ENCODE measurements at places on chromosomes 13 and 19. TPM values are rescaled to one million over a fixed set of nuclear protein-coding genes. Genes with fewer than 3 reads are reported as not detected.

Gene TNFSF13B
- 12.2 TPM for total RNA-seq

Gene CCDC70
- total RNA-seq: not detected

Gene HIPK4
- 0.64 TPM for total RNA-seq

- DNase-seq: no peak
Measured at GRCh38 chr19:3773814-3774515, 1.9 kb upstream of the RAX2 start.

GRCh38 chr13:101946401-101946800 lies 455.4 kb downstream of the FGF14 start:
- no peak for DNase-seq

DNA sequence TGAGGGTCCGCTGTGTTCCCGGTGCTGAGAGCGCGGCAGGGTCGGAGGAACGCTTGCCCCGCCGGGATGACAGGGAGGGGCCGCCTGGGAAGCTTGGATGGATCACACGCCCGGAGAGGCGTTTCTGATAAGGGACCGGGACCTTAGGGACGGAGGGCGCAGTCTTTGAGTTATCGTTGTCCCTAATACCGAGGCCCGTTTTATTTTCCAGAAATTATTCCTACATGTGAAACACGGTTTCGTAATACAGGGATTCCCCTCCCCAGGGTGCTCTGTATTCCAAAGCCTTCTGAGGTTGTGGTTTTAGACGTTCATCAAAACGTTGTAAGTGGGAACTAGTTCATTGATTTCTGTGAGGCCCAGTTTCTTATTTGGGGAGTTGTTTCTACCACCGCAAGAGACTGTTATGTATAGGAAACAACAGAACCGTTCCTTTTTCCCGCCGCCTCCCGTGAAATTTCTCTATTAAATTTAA lies 752 bp downstream of the PDCD5 start:
- no peak for DNase-seq

GRCh38 chr19:15300533-15301197 lies 31.7 kb downstream of the BRD4 start:
- DNase-seq: no peak

DNA sequence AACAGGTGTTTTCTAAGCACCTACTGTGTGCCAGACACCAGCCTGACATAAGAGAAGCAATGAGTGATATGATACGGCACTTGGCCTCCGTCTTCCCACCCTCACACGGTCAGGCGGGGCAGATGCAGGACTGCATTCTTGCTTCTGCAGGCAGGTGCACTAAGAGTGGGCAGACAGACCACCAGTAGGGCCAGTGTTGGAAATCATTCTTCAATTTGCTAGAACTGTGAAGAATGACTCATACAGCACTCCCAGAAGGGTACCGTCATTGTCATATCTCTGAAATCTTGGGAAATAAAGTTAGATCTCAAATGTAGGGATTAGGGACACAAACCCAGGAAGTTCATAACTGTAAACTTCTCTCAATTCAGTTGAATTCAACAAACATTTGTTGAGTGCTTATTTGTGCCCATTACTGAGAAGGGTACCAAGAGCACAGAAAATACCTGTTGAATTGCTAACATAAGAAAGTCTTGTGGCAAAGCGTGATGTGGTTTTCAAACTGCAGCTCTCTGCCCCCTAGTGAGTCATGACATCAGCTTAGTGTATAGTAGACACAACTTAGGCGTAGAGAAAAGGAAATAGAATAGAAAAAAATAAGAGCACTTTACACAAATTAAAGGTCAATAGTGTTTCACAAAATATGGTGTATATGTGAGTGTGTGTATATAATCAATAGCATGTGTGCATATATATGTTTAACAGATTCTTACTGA lies 76.1 kb downstream of the TEX26 start:
- no peak for DNase-seq
